Activated CD4-positive, alpha-beta T cell treated with anti-CD3 and anti-CD28 coated beads for 24 hours (primary cell): ENCODE measurements at places on chromosomes 2 and 18.
A peak's percentile ranks its signal among the peaks of the same experiment; 100 is the strongest.

DNA sequence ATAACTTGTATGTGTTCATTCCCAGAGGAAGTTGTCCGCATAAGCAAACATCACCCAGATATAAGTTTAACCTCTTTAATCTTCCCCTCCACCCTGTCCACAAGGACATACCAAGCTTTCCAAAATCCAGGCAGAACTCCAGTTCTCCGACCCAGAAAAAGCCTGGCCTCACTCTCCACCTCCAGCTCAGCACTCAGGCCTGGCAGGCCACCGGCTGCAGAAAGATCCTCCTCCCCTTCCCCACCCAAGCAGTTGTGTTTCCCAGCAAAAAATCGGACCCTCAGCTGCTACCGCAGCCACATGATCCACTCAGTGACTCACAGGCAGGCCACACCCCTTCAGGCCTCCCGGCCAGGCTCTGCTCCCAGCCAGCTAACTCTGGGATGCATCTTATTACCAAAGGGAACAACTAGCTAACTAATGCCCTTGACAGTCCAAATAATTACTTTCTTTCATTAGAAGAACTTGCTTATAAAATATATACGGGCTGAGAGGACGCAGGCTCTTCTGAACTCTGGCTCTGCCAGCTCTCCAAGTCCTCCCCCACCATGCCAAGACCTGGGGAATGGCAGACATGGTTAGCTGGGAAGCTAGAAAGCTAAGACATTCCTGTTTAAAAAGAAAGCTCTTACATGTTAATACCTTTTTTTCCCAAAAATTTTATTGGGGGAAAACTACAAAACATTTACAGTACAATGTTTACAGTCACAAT, 4.5 kb downstream of the ZFP36L2 start:
- DNase-seq, result peak; percentile 38

DNA sequence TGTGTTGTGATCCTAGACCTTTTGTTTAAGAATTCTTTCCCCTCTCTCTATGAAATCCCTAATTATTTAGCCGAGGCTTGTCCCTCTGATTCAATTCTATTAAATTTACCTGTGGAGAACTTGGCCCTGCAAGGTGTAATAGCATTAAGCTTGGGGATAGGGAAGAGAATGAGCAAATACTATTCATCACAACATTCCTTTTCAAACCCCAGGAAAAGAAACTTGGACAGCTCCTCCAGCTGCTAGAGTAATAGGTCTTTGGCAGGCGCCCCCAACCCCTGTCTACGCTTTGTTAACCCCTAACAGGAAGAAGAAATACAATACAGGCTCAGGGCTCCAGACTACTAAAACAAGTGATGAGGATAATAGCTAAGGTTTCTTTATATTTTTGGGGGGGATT, 957.0 kb downstream of the CPS1 start:
- DNase-seq, result no peak

DNA sequence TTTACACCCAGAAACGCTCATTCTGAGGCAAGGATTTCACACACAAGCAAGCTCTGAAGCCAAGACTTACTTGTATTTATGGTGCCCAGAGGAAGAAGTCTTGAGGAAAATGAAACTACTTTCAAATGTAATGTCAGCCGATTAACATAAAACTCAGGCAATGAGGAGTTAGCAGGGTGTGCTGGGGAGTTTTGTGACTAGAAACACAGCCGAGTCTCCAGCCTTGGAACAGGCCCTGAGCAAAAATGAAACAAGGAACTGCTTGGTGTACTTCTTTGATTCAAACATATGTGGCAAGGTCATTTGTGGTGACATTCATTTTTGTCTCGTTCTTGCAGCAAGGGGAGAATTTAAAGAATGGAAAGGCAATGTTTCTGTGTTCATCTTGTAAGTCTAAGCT, 4.5 kb downstream of the DYTN start:
- no peak for DNase-seq

DNA sequence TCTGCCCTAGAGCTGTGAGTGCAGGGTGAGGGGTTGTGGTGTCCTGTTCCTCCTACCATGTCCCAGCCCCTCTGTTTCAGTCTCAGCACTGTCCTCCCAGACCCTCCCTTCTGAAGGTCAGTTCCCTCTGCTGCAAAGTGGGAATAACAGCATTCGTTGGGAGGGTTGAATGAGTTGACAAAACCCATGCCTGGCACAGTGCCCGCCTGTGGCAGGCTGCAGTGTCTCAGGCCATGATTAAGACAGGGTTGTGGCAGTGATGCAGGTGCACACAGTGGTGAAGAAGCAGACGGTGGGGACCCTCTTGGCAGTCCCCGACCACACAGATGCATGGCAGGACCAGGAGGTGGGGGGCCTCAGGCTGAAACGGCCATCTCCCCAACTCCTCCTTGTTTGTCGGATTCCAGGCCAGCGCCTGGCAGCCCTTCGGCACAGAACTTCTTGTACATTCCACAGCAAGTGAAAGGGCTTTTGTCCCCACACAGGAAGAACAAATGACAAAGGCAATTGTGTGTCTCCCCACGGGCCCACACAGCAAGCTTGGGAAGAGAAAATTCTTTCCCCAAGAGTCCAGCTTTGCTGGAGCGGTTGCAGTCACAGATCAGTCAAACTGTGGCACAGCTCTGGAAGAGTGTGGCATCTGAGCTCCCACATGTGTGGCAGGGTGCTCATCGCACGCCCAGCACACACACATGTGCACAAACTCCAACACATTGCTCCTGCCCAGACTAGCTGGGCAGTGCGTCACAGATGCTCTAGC, 92.0 kb upstream of the MSH2 start:
- no peak for DNase-seq

DNA sequence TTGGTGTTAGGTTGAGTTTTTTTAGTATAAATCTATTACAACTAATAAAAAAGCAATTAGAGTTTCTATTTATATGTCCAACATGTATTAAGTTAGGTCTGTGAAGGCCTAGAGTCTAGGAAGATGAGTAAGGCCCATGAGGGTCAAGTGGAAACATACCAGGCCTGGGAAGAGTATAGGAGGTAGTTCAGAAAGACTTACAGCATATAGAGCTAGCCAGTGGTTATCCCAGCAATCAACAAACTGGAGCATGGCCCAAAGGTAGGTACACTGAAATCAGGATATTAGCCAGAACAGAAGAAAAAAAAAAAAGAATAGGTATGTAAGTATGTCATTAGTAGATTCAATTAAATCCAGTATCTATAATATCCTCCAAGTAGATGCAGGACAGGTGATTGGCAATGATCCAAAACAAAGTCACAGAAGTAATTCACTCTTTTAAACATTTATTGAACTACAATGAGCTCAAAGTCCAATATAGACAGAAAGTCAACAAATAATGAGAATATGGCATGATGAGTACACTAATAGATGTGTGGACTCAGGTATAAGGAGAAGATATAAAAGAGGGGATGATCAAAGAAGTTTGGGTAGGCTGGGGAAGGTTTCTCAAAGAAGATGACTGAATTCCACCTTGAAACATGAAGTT, 70.3 kb downstream of the IKZF2 start:
- no peak for DNase-seq

DNA sequence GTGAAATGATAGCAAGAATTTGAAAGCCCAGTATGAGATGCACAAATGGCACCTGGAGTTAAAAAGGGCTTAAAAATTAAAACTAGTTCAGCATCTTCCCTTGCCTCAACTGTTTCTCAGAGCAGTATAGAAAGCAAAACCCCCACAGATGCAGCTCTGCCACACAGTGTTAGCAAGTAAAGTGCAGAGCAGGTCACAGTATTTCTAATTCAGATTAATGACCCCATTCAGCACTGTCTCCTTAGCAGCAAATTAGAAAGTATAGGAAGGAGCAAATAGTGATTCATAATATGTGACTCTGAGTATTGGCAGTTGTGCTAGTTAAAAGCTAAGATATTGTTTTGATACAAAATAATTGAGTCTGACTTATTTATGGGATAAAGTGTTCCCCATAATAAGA, 73.8 kb upstream of the CCDC85A start:
- no peak for DNase-seq

DNA sequence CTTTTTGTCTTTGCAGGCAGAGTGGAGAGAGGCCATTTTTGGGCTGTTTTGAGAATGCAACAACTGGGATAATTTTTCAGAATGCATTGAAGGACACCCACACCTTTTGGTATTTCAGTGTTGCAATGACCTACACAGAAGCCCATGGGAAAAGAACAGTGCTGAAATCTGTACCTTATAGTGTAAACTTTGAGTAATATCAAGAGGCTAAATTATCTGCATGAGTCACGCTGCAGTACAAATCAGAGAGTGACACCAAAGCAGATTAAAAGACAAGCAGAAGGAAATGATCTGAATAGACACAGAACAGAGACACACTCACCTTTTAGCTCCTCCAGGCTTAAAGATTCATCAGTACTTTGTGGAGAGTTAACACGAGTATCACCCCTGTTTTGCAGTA, 265.3 kb downstream of the PAX3 start:
- DNase-seq, result no peak

- no peak for DNase-seq
Measured at GRCh38 chr2:167005096-167005495, 116.8 kb downstream of the XIRP2 start.

DNA sequence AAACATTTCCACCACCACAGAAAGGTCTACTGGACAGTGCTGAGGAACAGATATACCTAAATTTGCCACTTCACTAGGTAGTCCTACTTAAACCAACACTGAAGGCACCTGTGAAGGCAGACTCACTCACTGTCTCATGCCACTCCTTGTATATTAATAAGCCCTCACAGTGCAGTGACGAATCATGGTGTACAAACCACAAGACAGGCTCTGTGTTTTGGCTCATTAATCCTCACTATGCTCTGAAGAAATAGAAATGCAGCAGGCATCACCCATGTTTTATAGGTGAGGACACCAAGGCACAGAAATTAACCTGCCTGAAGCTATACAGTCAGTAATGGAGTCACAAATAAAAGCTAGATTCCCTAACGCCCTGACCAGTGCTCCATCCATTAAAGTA, 44.3 kb downstream of the BARD1 start:
- DNase-seq, result no peak

- DNase-seq, result no peak
Measured at GRCh38 chr2:160005908-160006307, 56.5 kb downstream of the PLA2R1 start.

- no peak for DNase-seq
Measured at GRCh38 chr2:216763396-216763795, 68.0 kb upstream of the IGFBP5 start.

DNA sequence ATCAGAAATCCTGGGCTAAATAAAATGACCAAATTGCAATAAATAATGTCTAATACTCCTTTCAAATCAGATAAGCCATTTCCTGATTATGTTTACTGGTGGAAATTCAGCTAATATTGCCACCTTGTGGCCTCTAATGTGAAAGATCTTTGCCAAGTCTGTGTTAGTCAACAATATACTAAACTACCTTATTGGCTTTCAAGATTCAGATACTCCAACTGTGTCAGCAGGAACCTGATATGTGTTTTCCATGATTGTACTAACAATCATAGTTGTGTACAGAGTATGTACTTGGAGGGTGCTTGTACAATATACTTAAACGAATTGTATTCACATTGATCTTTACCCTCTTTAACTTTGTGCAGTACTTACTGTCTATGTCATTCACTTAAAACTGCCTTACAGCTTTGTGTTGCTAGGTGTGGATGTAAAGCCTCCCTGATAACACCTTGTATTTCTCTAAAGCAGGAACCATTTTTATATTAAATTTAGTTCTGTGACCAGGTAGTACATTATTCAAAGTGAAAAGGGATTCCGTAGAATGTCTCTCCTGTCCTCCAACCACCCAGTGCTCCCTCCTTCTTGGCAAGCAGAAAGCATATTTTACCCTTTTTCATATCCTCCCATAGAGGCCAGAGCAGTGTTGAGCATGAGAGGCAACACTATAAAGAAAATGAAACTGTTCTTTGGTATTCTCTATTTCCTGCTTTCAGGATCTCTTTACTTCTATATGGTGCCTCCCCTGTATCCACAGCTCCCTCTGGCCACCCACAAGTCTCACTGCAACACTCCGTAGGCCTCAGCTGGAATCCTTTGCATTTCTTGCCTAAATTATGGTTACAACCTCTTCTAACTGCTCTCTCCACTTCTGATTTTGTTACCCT, 75.2 kb upstream of the C2orf15 start:
- no peak for DNase-seq

DNA sequence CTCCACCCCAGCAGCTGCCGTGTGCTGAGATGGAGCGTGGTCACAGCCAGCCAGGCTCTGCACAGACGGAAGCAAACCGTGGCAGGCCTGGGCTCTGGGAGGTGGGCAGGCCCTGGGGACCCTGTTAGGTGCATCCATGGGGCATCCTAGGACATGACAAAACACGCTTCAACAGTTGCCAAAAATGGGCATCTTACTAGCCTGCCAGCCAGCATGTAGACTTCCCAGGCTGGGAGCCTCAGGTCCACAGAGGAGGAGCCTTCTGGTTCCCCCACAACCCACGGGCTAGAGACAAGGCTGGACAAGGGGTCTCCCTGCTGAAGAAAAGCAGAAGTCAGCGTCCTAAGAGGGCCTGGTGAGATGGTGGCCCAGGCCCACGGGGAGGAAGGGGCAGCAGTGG, 139.5 kb downstream of the HDAC4 start:
- DNase-seq, result no peak

GRCh38 chr2:229927817-229928321, 5.6 kb downstream of the FBXO36 start:
- no peak for DNase-seq

DNA sequence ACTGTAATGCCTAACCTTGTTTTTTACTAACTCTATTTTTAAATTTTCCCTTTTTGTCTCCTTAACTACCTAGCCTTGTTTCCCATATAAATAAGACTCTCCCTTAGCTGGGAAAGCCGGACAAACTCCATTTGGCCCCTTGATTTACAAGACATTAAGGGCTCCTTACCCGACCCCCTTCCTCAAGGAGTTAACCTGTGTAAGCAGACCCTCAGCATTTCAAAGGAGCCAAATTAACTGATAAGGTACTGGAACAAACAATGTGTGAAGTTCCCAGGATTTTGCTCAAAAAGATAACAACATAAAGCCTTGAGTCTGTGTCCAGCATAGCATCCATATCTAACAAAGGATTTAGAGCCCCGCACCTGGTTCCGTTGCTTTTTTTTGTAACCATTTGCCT, 59.6 kb upstream of the C2orf15 start:
- no peak for DNase-seq
